HCT116 (cell line): ENCODE measurements at places on chromosomes 1 and 21. TPM values are rescaled to one million over a fixed set of nuclear protein-coding genes. Genes with fewer than 3 reads are reported as not detected.

DNA sequence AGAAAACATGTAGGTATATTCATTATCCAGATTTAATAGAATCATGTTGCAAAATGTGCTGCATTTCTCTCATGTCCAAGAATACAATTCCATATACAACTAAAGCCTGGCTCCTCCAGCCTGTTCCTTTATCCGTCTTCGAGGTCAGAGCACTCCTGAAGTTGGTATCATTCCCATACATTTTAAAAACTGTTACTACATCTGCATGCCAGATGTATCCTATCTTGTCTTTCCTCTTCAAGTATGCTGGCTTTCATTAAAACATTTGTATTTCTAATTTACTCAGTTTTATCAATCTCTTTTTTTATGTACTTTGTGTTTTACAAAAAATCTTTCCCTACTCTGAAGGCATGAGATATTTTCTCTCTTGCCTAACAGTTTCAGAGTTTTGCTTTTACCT, 536.6 kb upstream of the USP24 start:
- H3K27ac ChIP-seq, result no peak overlapping the region
- no peaks in the 10 kb centered on the region for H3K27me3 ChIP-seq
- no peaks in the 10 kb centered on the region for H3K4me1 ChIP-seq

DNA sequence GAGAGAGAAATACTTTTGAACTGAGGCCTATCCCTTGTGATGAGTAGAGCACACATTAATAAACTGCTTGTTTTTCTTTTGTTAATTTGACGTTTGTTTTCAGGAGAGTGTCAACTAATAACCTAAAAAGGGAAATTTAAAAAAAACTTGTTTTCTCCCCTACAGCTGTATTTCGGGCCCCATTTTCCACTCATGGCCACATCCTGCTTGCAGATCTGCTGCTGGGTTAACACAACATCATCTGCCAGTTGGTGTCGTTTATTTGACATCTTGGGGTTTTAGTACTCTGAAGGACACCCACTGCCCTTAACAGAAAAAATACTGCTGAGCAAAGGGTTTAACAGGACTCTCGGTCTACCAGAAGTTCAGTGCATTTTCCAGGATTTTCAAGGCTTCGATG, 848 bp upstream of the PYHIN1 start:
- H3K27me3 ChIP-seq, result no peaks in the 10 kb centered on the region
- no peak overlapping the region for H3K27ac ChIP-seq
- no peaks in the 10 kb centered on the region for H3K4me1 ChIP-seq

The OR2T33 gene
- not detected for total RNA-seq

The ARTN gene
- total RNA-seq, result 36.4 TPM
